ENCODE measurements at places on chromosomes 4 and X.

DNA sequence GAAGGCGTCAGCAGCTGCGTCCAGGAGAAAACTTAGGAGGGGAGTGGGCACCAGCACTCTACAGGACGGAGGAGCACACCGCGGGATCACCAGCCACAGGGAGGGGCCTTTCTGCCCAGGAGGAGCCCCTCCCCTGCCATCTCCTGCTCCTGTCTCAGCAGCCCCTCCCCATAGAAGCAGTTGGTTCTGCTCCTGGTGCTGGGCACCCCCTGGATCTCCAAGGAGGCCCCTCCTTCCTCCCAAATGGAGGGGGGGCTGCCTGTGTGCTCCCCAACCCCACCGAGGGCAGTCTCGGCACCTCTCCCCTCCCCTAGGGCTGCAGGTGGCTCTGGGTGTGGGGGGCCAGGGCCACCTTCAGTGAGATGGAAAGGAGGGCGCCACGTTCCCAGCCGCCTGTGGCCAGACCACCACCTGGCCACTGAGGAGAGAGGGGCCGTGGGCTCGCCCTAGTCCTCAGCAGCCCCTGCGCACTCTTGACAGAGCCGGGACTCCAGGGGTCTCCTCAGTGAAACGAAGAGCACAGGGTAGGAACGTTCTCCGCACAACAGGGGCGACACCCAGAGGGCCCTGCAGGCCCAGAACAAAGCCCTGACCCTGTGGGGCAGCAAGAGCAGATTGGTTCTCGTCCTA, 37.8 kb downstream of the CPLX1 start:
- no peak for DNase-seq

GRCh38 chr4:1783015-1783414, 10.1 kb upstream of the FGFR3 start:
- no peak for DNase-seq

- DNase-seq, result peak; percentile 22
These were observed 862 bp upstream of the INPP4B start for GRCh38 chr4:142846729-142847596.

DNA sequence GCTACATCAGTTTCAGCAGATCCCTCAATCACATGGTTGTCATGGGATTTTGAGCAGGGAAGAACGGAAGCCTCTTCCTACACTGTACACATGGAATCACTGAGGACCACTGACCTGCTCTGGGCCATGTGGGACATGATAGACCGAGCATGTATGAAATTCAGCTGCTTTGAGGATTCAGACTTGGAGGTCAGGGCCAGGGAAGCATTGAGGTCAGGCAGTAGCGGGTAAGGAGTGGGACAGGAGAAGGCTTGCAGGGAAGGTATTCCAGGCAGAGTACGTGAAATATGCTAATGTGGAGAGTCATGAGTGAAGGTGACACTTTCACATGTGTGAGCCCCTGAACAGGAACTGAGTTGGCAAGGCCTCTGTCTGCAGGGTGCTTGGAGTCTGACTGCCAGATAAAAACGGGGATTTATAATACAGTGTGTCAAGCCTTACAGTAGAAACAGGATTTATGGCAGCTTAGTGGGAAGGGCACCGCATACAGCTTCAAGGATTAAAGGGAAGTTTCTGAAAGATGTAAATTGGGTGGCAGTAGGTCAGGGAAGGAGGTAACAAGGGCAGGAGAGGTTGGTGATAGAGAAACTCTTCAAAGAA, 111.7 kb downstream of the STK32B start:
- DNase-seq, result no peak

DNA sequence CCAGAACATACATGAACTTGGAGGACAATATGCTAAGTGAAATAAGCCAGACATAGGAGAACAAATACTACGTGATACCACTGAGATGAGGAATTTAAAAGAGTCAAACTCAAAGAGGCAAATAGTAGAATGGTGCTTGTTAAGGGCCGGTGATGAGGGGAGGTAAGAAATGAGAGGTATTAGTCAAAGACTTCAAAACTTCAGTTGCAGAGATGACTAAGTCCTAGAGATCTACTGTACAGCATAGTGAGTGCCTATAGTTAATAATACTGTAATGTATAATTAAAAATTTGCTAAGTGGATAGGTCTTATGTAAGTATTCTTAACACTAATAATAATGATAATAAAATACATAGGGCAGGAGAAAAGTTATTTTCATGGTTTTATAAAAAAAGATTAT, 126.9 kb upstream of the VEGFC start:
- DNase-seq, result no peak

DNA sequence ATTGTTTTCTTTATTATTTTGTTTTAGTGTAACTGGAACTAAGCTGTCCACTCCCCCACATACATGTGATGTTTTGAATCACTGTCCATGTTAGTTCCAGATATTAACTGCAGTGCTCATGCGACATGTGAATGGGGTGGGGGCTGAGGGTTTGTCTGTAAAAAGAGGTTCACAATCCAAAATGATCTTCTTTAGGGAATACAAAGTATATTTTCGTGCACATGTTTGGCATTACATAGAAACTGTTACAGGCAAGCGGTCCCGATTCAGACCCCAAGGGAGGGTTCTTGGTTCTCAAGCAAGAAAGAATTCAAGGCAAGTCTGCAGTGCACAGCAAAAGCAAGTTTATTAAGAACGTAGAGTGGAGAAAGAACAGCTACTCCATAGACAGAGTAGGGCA, 296.5 kb upstream of the CLNK start:
- no peak for DNase-seq

- no peak for DNase-seq
These were observed 55.0 kb downstream of the RPS6KA6 start for GRCh38 chrX:84133023-84133422.

DNA sequence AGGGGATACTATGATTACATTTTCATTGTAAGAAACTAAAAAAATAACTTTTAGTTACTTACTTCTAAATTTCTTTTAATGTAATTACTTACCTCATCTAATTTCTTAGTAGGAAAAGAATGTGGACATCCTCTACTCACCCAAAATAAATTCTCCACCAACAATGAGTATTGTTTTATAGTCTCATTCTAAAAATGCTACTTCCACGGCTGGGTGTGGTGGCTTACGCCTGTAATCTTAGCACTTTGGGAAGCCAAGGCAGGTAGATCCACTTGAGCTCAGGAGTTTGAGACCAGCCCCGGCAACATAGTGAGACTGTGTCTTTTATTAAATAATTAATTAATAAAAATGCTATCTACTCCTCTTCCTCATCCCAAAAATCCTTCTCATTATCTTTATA, 99.8 kb downstream of the PPA2 start:
- DNase-seq, result no peak

GRCh38 chr4:168574581-168575295, 77.9 kb downstream of the PALLD start:
- DNase-seq, result no peak

- DNase-seq, result no peak
These were observed 26.5 kb downstream of the GBA3 start for GRCh38 chr4:22719218-22719617.

GRCh38 chrX:17689971-17690409, 47.3 kb upstream of the SCML1 start:
- DNase-seq, result peak; percentile 57

DNA sequence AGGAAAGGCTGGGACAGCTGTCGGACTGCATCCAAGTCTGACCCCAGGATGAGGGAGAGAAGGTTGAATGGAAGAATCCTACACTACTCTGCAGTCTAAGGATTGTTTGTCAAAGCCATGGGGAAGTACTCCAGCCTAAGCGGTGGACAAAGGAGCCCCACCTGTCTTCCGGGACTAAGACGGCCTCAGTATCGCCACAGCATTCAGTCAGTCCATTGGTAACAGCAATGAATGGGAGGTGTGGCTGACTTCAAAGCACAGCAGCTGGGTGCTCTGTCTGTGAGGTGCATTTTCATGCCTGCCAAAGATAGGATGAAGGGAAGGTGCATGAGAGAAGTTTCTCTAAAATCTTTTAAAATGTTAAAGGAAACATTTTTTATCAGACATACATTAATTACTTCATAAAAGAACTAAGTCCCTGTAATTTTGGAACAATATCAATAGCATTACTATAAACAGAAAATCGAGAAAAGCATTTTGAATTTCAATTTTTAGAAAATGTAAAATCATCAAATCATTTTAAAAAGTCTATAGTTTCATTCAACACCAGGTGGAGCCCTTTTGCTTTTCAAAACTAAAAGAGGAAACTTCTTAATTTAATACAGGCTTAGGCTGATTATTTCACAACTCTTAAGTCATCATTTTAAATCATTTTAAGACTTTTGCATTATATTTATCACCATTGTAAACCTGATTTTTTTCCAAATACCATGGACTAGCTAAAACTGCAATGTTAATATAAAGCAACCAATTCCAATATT, 27.6 kb upstream of the INTU start:
- peak; percentile 31 for DNase-seq

DNA sequence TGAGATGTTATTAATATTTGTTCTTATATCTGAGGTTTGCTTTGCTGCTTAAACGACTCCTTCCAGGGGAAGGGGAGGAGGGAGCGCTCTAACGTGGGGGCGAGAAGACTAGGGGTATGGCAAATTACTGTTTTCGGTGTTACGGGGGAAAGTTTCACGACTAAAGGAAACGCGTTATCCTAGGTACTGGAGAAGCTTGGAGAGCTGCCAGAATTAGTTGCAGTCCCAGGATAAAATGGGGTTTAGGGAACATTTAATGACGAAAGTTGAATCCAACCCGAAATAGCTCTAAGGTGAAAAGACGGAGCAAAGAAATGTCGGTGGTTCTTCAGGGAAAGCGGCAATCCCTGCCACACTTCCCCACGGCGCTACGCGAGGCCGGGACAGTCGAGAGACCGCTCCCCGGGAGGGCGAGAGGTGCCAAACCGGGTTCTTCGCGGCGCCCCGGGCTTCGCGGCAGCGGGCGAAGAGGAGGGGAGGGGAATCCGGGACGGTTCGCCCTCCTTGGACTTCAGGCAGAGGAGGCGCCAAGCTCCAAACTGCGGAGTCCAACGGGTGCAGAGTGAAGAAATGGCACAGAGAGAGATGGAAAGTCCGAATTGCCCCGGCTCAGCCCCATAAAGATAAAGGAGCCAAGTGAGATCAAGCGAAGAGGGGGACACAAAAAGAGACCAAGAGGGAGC, 724 bp downstream of the THOC2 start:
- DNase-seq, result peak; percentile 17

GRCh38 chr4:150366487-150366999, 215.4 kb upstream of the MAB21L2 start:
- peak; percentile 37 for DNase-seq

- DNase-seq, result no peak
These were observed 218.9 kb downstream of the OR13H1 start for GRCh38 chrX:131762802-131763234.

- DNase-seq, result no peak
These were observed 392.2 kb upstream of the ZFP42 start for GRCh38 chr4:187603093-187604025.

DNA sequence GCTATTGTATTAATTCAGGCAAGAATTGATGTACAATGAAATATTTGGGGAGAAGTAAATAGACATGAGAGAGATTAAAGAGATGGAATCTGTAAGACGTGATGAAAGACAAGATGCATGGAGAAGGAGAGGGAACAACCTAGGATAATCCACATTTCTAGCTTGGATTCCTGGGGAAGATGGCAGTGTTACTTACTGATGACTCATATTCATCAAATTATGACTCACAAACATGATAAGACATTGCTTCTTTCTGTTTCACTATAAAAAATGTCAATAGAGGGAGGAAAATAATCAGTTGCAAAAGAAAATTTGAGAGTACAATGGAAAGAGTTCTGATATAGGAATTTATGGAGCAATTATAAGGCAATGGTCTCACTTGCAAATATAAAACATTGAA, 104.1 kb upstream of the BMP3 start:
- no peak for DNase-seq

DNA sequence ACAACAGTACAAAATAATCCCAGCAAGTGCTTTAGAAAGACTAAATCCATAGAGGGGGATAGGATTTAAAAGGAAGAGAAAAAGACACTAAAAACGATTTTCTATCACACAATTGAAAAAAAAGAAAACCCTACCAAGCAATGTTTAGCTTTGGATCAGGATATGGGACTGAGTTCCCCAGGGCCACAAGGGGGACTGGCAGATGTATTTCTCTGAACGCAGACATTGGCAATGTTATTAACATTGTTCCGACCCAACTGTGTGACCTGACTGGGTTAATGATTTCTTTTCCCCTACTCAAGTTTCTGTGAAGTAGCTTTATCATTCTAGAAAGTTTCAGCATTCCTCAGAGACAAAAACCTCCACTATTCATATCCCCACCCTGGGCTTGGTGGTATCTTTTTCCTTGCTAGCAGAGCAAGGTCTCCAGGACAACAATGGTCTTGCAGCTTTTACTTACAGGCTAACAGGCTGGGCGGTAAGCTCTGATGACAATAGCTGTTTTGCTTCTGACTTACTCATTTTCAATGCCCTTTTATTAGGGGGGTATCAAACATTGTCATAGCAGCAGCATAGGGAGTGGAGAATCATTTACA, 25.8 kb downstream of the SLC7A11 start:
- DNase-seq, result no peak

DNA sequence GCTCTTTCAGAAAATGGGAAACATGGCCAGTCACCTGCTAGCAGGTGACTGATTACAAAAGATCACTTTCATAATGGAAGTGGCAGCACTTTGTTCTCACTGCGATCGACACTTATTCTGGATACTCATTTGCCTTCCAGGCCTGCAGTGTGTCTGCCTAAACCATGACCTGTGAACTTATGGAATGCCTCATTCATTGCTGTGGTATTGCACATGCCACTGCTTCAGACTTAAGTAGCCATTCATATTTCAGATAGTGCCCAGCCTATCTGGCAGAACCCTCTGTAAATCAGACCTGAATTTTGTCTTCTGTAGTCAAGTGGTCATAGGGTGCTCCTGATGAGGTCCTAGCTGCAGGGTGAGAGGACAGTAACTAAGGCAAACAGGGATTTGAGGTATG, 23.3 kb upstream of the MGST2 start:
- DNase-seq, result no peak

- no peak for DNase-seq
These were observed 48.0 kb upstream of the NAP1L5 start for GRCh38 chr4:88745581-88746163.

- DNase-seq, result no peak
These were observed 95.4 kb upstream of the PLAC1 start for GRCh38 chrX:134753718-134754008.

DNA sequence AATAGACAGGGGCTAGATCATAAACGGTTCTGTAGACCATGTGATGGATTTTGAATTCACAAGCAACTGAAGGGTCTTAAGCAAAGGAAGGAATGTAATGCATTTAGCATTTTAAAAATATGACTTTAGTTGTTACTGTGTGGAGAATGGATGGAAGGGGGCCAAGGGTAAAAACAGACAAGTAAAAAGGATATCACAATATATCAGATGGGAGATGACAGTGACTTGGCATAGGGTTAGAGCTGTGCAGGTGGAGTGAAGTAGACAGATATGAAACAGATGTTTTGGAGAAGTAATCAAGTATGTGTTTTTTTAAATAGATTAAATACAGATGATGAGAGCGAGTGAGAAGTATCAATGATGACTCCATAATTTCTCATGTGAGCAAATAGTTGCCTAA, 1116.0 kb upstream of the TENM3 start:
- no peak for DNase-seq

DNA sequence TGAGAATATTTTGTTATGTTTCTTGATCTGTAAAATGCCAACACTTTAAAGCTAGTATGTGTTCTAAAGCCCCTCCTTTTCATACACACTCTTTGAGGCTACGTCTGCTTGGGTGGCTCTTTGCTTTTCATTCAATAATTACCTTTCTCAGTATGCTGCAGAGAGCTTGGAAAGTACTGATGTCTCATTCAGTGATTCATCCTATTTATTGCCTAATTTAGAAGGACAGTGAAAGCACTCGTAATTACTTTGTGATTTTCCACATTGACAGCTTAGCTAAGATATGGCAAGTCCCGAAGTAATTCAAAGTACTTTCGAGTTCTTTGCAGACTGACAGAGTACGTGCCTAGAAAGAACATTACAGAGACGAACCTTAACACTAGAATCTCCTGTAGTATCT, 57.2 kb downstream of the BMP15 start:
- no peak for DNase-seq
